ENCODE measurements at places on chromosomes 5 and 9. TPM values are rescaled to one million over a fixed set of nuclear protein-coding genes. Genes with fewer than 3 reads are reported as not detected.

Gene C9orf43
- total RNA-seq: 0.36 TPM

Gene ZNF354C
- 5.6 TPM for total RNA-seq

- no peaks in the 10 kb centered on the region for H3K27me3 ChIP-seq
- no peak overlapping the region for H3K4me3 ChIP-seq
- peak; percentile 90 for DNase-seq
- H3K36me3 ChIP-seq: no peaks in the 10 kb centered on the region
- peak overlapping the region; percentile 25 for H3K27ac ChIP-seq
These were observed 12.2 kb downstream of the PPP3R2 start for GRCh38 chr9:101582553-101582952.

GRCh38 chr9:3900673-3901318, 375.0 kb upstream of the RFX3 start:
- DNase-seq: no peak
- H3K4me3 ChIP-seq: no peak overlapping the region
- H3K4me1 ChIP-seq: no peaks in the 10 kb centered on the region

GRCh38 chr5:55411876-55412275, 104.1 kb downstream of the MTREX start:
- no peak for DNase-seq
- no peak overlapping the region for H3K27ac ChIP-seq
- H3K4me3 ChIP-seq: no peak overlapping the region
- peaks cover 2% of the 10 kb centered on the region for H3K4me1 ChIP-seq

- DNase-seq: peak; percentile 40
- no peak overlapping the region for H3K27ac ChIP-seq
- no peaks in the 10 kb centered on the region for H3K36me3 ChIP-seq
- H3K27me3 ChIP-seq: no peaks in the 10 kb centered on the region
- H3K4me3 ChIP-seq: no peak overlapping the region
- H3K4me1 ChIP-seq: no peaks in the 10 kb centered on the region
These were observed 24.6 kb downstream of the LOX start for GRCh38 chr5:122053181-122054109.
